Left lung (tissue), 14 donors: ENCODE measurements at places on chromosomes 16 and 17. TPM values are rescaled to one million over a fixed set of nuclear protein-coding genes. Genes with fewer than 3 reads are reported as not detected.

The MILR1 gene
- 34.4 TPM for total RNA-seq

The GSPT1 gene
- total RNA-seq, result 110 TPM

DNA sequence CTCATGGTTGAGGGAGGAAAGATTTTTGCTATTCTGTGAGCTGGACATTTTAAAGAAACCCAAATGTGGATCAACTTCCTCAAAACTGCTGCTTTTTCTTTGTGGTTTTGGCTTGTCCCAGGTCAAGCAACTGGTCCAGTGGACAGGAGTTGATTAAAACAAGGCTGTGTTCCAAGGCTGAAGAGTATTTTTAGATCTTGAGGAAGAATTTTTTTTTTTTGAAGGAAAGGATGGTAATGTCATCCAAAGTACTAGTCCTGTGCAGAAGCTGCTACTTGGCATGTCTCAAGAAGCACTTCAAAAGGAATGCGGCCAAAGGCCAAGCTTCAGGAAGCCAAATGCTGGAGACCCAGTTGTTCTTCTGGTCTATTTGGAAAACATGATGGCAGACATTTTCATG, 8.0 kb upstream of the MYH2 start:
- no peak overlapping the region for H3K27ac ChIP-seq
- no peak overlapping the region for H3K4me3 ChIP-seq
- H3K36me3 ChIP-seq, result no peaks in the 10 kb centered on the region
- H3K27me3 ChIP-seq, result no peaks in the 10 kb centered on the region
- no peak for DNase-seq
- no peaks in the 10 kb centered on the region for H3K4me1 ChIP-seq

DNA sequence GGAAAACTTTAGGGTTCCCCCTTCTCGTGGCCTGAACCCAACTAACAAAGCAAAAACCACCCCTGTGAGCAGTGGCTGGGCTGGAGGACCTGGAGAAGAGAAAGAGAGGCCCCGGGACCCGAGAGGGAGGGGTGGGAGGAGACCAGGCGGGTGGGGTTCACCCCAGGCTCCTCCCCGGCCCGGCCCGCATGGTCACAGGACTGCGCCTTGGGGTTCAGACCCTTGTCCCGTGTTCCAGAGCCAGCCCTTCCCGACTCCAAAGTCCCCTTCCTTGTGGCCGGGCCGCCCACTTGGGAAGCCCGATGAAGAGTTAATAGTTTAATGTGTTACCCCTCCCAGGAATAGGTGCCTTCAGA, 852 bp downstream of the MARVELD3 start:
- peak overlapping the region; percentile 49 for H3K4me3 ChIP-seq
- peak; percentile 9 for DNase-seq
- peaks cover 18% of the 10 kb centered on the region for H3K27me3 ChIP-seq

GRCh38 chr16:19737306-19738038, 19.4 kb downstream of the IQCK start:
- no peaks in the 10 kb centered on the region for H3K4me1 ChIP-seq
- H3K27me3 ChIP-seq, result no peaks in the 10 kb centered on the region
- H3K36me3 ChIP-seq, result no peaks in the 10 kb centered on the region
- no peak for DNase-seq
- no peak overlapping the region for H3K27ac ChIP-seq

The DRC7 gene
- total RNA-seq, result 0.52 TPM

GRCh38 chr16:28575446-28576109, 21.3 kb downstream of the SULT1A2 start:
- H3K36me3 ChIP-seq, result no peaks in the 10 kb centered on the region
- H3K27ac ChIP-seq, result no peak overlapping the region
- no peaks in the 10 kb centered on the region for H3K27me3 ChIP-seq
- no peak for DNase-seq

- DNase-seq, result no peak
- H3K4me3 ChIP-seq, result no peak overlapping the region
- H3K27me3 ChIP-seq, result no peaks in the 10 kb centered on the region
These were observed 45.3 kb upstream of the SEC14L1 start for GRCh38 chr17:77095461-77095860.

DNA sequence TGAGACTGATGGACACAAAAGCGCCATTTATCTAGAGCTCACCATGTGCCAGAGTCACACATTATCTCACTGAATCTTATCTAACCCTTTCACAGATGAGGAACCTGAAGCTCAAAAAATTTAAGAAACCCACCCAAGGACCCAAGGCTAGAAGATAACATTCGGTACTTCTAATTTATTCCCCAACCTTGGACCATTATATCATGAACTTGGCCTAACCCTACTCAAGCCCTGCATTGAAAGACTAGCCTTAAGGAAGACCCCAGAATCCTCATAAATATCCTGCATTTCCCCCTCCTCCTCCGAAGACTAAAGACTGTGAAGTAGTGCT, 548 bp upstream of the DYNC1LI2 start:
- H3K27ac ChIP-seq, result peak overlapping the region; percentile 80
- peaks cover 20% of the 10 kb centered on the region for H3K4me1 ChIP-seq
- H3K4me3 ChIP-seq, result peak overlapping the region; percentile 98
- no peak for DNase-seq

GRCh38 chr17:66214884-66215528, 14.2 kb downstream of the APOH start:
- DNase-seq, result no peak
- H3K36me3 ChIP-seq, result no peaks in the 10 kb centered on the region
- no peak overlapping the region for H3K4me3 ChIP-seq

The TMC5 gene
- 78.8 TPM for total RNA-seq

The BCAS3 gene
- 21.2 TPM for total RNA-seq
